ENCODE measurements at places on chromosomes 6 and 20.

- no peak for DNase-seq
Measured at GRCh38 chr6:145561095-145562072, 173.9 kb downstream of the EPM2A start.

GRCh38 chr6:18527836-18528743 lies 140.9 kb downstream of the RNF144B start:
- DNase-seq = no peak

DNA sequence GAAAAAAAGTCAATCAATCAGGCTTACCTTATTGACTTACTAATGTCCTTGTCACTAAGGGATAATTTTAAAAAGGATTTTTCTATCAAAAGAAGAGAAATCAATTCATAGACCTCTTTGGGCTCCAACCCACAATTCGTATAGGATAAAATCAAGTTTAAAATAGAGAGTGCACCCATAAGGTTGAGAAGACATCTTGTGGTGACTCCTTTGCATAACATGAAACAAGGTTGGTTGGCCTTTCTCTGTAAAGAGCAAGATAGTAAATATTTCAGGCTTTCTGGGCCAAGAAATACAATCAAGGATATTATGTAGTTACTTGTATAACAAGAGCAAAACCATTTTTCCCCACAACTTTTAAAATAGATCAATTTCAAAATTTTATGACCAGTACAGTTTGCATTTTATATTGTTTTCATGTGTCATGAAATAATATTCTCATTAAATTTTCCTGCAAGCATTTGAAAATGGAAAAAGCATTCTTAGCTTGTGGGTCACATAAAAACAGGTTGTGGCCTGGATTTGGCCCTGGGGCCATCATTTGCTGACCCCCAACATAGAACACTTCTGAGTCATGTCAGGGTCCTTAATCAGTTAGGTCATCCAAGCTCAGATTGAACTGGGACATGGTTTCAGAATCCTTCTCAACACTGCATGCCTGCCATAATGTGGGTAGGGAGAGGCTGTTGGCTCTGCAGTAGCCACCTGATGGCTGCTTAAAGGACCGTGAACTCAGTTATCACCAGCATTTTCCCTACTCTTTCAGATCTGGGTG lies 76.7 kb downstream of the MYB start:
- DNase-seq = no peak

GRCh38 chr20:55744896-55745295 lies 260.4 kb downstream of the CBLN4 start:
- DNase-seq = no peak

GRCh38 chr20:32958574-32958973 lies 45.7 kb downstream of the SUN5 start:
- no peak for DNase-seq

GRCh38 chr20:49460916-49461315 lies 21.6 kb downstream of the KCNB1 start:
- no peak for DNase-seq

- DNase-seq = no peak
Measured at GRCh38 chr20:19783966-19784401, 25.9 kb downstream of the RIN2 start.

DNA sequence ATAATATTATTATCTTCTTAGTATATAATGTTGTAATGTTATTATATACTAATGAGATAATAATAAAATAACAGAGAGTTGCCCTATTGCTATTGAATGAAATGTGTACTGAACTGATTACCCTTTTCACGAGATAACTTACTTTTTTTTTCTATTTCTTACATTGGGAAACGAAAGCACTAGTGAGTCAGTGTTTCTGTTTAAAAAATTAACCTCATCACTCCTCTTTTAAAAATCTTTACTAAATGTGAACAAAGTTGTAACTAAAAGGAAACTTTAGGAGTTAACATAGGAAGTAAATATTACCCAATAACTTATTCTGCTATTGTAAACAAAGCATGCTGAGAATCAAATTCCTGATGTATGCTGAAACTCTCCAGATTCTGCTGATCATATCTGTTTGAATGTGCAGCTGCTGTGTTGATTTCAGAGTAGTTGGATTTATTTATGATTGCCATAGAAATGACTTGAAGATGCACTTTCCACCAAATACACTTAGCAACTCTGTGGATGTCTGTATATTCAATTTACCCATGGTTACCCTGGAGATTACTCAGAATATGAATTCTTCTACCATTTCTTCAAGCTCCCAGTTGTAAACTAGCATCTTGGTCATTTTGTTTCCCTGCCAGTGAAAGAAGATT lies 523.4 kb downstream of the TENT5A start:
- DNase-seq = no peak

- DNase-seq = no peak
Measured at GRCh38 chr6:33984466-33985312, 161.2 kb downstream of the GRM4 start.

DNA sequence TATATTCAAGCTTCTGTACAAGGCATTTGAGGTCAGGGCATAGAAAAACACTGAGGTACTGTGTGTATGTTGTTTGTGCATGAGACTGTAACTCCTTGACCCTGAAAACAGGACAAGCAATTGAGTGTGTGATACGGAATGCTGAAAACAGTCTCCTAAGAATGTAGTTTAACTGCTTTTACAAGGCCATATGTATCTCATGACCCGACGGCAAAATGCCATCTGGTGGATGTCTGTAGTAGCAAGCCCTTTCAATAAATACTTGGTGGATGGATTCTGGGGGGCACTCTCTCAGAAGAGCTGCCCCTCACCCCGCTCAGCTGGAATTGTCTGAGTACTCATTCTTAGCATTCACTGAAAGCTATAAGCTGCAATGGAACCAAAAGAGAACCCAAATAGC lies 69.3 kb upstream of the EYS start:
- DNase-seq = no peak

- no peak for DNase-seq
Measured at GRCh38 chr20:50583442-50584150, 73.4 kb downstream of the PTPN1 start.

- DNase-seq = no peak
Measured at GRCh38 chr6:68635706-68636513, 828 bp downstream of the ADGRB3 start.

DNA sequence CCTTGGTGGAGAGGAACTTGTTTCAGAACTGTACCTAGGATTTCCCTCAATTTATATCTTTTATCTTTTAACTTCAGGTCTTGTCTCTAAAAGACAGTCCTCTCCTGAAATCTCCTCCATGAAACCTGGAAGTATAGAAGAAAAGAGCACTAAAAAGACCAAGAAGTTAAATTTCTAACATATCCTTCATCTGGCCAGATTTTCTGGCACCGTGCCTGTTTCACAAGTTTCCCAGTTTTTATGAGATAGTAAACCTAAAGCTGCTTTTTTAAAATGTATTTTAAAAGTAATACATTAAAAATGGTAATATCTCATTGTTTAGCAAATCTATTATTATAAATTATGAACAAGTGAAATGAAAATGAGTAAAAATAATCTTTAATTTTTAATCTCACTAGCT lies 348.3 kb upstream of the RSPO3 start:
- DNase-seq = no peak

GRCh38 chr6:33091957-33092356 lies 16.2 kb downstream of the HLA-DPB1 start:
- DNase-seq = no peak

DNA sequence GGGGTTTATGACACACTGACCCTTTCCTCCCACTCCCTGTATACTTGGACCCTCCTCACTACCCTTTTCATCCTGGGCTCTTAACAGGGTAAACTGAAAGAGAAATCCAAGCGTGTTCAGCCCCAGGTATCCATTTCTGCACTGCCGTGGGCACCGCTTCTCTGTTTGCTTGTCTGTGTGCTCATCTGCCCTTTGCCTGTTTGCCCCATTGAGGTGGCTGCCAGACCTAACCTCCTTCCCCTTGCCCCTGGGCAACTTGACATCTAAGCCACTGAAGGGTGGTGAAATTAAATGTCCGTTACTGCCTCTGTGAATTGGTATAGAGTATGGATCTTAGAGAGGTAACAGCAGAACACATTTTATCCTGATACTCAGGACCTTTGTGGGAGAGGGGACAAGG lies 38.7 kb downstream of the ACSS2 start:
- no peak for DNase-seq

- DNase-seq = no peak
Measured at GRCh38 chr6:1363729-1364572, 25.4 kb upstream of the FOXF2 start.

GRCh38 chr6:158032354-158032733 lies 50.7 kb downstream of the SYNJ2 start:
- DNase-seq = no peak

- no peak for DNase-seq
Measured at GRCh38 chr6:40543146-40543545, 44.0 kb downstream of the LRFN2 start.

DNA sequence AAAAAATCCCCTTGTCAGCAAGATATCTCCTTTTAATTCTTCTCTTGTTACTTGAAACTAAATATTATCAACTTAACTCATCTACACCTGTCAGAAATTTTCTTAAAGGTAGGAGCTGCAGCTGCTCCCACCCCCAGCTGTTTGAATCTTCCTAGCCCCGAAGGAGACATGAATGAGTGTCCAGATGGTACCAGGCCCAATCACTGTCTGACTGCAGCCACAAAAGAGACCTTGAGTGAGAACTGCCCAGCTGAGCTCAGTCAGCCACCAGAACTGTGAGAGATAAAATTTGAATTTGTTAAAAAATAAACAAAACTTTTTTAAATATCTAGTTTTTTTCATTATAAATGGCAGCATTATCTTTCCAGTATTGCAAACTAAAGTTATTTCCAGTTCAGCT lies 84.7 kb downstream of the PRSS35 start:
- no peak for DNase-seq

DNA sequence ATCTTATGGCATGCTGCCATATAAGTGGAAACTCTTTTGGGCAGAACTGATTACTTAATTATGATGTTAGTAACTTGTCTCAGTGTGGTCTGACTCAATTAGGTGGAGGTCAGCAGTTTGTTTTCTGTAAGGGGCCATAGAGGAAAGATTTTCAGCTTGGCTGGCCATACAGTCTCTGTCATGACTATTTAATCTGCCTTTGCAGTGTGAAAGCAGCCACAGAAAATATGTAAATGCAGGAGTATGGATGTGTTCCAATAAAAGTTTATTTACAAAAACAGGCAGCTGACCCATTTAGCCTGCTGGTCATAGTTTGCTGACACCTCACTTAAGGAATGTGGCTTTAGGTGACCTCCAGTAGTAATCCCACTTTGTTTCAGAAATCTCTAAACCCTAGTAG lies 700.7 kb downstream of the EPM2A start:
- no peak for DNase-seq

DNA sequence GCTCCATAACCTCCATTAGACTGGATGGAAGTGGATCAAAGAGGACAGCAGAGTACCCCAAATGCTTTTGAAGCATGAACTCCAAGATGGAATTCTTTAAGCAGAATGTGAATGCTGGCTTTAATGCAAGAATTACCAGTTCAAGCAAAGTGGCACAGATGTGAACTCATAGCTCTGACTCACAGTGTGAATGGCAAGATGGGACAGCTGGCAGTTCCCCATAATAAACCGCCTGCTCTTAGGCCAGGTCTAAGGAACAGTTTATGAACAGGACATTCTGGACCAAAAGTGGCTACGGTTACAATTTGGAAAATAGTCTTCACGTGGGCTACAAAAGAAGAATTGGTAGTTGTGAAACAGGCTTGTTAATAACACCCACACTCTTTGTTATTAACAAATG lies 76.5 kb downstream of the SPTLC3 start:
- no peak for DNase-seq

- no peak for DNase-seq
Measured at GRCh38 chr6:131744432-131745287, 33.8 kb upstream of the CTAGE9 start.

GRCh38 chr20:10508060-10508459 lies 73.0 kb downstream of the SLX4IP start:
- no peak for DNase-seq

Data from Panc1 (cell line).